ENCODE measurements at places on chromosomes 5 and 9. TPM values are rescaled to one million over a fixed set of nuclear protein-coding genes. Genes with fewer than 3 reads are reported as not detected.

DNA sequence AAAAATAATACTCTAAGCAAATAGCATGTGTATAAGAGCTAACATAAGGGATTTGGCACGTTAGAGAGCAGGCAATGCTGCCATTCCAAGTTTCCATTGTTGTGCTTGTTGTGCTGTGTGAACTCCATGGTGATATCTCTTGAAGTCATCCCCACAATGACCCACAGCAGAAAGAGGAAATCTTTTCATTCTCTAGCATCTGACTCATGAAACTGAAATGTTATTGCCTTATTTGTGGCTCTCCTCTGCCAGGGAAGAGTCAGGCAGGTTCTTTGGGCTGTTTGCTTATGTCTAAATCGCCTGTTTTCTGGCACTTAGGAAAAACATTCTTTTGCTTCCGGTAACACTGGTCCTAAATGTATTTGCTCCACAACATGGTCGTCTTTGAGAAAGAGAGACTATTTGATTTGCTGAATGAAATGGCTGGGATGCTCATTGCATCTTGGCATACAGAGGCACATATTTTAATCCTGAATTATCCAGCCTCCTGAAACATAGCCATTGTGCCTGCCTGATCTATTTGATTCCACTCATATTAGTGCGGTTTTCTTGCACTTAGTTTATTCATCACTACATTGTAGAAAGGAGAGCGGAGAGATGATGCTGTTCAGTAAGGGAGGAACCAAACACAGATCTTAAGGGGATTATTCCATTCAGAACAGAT is 188.8 kb downstream of the CSNK1G3 start:
- no peak for DNase-seq

DNA sequence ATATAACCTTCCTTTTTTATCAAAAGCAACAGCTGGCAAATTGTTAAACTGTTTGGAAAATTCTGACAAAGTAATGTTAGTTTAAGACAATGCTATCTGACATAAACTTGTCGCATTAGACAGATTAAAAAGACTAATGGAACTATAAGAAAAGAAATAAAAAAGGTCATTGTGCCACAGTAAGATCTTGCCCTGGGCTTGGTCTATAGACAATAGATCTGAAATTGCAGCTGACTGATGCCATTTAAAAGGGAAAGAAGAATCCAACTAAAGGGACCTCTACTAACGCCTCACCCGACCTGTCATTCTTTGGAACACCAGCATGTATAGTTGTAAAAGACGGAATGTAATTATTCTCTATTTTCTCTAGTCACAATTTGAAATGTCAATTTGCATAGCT is 644.4 kb upstream of the GRAMD2B start:
- no peak for DNase-seq

DNA sequence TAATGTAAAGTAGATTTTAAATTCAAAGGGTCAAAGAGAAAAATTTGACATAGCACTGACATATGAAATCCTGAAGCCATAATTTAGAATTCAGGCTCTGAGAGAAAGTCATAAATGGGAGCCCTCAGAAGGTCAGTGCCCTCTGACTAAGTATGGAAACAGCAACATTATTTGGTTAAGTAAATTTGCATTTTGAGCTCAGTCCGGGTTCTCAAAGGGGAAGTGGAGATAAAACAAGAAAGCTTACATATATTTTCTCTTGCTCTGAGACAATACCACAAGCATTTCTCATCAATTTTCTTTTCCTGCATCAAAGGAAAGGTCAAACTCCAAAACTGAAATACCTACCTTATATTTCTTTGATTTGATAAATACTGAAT is 348.0 kb downstream of the SEMA5A start:
- no peak for DNase-seq

The EIF4E1B gene
- total RNA-seq, result not detected

- DNase-seq, result no peak
Measured at GRCh38 chr5:158389786-158390185, 530.8 kb upstream of the CLINT1 start.

GRCh38 chr5:54162184-54162583 is 148.2 kb downstream of the ARL15 start:
- no peak for DNase-seq

The RANBP3L gene
- total RNA-seq, result not detected

DNA sequence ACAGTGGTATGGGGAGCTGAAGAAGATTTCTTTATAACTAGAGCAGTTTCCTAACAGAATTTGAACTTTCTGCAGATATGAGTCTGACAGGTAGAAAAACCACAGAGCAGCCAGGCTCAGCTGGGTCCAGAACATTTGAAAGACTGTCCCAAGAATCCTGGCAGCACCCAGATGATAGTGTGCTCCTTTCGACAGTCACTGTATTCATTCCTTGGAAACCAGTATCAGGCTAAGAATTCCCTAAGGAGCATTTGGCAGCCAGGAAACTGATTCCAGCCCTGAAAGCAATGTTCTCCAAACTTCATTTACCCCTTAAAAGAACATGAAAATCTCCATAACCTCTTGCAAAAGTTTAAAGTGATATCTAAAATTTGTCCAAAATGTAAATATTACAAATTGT is 123.0 kb upstream of the MTAP start:
- DNase-seq, result no peak

GRCh38 chr5:60841361-60841760 is 2.7 kb downstream of the ELOVL7 start:
- DNase-seq, result no peak

DNA sequence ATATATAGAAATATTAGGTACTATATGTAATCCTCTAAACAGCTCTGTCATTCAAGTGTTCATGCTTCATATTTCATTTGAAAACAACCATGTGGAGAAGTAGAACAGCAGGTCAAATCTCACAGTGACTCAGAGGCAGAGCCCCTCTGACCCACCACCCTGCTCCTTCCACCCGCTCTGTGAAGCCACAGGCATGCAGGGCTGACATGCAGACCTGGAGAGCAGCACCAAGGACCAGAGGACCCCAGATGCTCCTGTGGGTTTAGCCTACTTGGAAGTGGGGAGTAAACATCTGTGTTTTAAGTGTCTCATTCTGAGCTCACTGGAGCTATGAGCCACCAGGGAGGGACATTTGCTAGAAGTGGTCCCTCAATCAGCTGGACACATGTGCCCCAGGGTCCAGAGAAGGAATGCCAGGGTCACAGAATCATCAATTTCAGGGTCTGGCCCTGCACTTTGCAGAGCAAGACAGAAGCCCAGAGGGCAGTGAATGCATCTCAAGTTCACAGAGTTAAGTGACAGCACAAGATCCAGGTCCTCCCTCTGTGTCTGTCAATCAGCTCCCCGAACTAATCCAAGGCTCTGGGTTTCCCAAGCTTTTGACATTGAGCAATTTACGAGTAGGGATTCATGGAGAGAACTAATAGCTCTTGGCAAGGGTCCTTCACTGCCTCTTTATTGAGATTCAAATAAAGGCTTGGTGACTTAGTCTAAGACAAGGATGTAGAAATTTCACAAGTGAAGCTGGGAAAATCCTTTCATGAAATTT is 441.1 kb downstream of the SEMA5A start:
- DNase-seq, result no peak

DNA sequence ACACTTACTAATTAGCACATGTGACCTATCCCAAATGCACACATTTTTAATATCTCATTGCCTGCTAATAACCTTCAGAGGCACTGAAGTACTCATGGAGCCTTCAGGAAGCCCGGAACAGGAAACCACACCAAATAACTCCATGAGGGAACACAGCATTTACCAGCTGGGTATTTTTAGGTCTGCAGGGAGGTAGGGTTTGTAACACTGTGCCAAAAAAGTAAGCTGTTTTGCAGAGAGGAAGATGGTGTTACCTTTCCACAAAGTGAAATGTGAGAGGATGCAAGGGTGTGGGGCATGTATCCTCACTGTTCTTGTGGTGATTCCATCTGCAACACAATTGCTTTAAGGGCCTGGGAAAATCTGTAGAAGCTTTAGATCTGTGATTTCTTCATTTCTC is 64.4 kb downstream of the NUDT12 start:
- DNase-seq, result no peak

GRCh38 chr5:3182133-3182876 is 413.3 kb upstream of the IRX1 start:
- no peak for DNase-seq

The SURF4 gene
- total RNA-seq, result 181 TPM

DNA sequence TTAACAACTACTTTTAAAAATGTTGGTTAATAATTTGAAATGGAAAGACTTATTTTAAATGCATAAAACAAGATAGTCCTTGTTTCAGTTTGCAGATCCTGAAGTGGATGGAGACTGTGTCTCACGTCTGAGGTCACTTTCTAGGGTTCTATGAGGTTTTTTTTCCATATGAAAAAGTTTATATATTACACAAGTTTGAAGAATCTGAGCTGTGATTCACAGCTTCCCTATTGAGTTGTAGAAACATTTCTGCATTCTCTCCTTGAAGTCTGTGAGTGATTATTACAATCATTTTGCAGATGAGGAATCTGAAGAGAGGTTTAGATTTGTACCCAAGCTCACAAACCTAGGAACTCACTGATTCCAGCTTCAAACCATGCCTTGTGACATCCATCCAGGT is 442.5 kb upstream of the KLF4 start:
- DNase-seq, result no peak

DNA sequence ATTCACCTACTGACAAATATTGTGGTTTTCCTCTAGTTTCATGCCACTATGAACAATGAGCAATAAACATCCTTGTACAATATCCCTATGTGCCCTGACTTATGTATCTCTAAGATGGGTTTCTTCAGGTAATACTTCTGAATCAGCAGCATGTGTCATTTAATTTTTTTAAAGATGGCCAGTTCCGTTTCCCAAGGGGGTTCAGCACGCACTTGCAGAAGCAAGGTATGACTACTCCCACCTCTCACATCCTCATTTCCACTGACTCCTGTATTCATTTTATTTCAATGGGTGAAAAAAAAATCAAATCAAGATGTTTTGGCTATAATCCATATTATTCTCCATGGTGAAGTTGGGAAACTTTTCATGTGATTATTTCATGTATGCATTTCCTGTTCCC is 14.7 kb upstream of the ADAMTS19 start:
- DNase-seq, result no peak

- DNase-seq, result no peak
Measured at GRCh38 chr9:134894136-134894860, 13.7 kb downstream of the FCN2 start.

- DNase-seq, result no peak
Measured at GRCh38 chr5:137415231-137415681, 83.9 kb downstream of the SPOCK1 start.

GRCh38 chr5:57816108-57816507 is 333.5 kb upstream of the ACTBL2 start:
- DNase-seq, result no peak

GRCh38 chr5:136200130-136200529 is 7.2 kb upstream of the SMIM32 start:
- DNase-seq, result no peak

- DNase-seq, result no peak
Measured at GRCh38 chr5:111132731-111133435, 40.7 kb downstream of the WDR36 start.

- DNase-seq, result peak; percentile 45
Measured at GRCh38 chr5:177468685-177469628, 4.5 kb downstream of the DBN1 start.

- no peak for DNase-seq
Measured at GRCh38 chr5:158720281-158720680, 379.4 kb downstream of the EBF1 start.

Measured in K562 (cell line).